ENCODE measurements at places on chromosomes 2 and 18.
A peak's percentile ranks its signal among the peaks of the same experiment; 100 is the strongest.

GRCh38 chr18:6784046-6784445, 54.5 kb downstream of the ARHGAP28 start:
- DNase-seq: no peak

DNA sequence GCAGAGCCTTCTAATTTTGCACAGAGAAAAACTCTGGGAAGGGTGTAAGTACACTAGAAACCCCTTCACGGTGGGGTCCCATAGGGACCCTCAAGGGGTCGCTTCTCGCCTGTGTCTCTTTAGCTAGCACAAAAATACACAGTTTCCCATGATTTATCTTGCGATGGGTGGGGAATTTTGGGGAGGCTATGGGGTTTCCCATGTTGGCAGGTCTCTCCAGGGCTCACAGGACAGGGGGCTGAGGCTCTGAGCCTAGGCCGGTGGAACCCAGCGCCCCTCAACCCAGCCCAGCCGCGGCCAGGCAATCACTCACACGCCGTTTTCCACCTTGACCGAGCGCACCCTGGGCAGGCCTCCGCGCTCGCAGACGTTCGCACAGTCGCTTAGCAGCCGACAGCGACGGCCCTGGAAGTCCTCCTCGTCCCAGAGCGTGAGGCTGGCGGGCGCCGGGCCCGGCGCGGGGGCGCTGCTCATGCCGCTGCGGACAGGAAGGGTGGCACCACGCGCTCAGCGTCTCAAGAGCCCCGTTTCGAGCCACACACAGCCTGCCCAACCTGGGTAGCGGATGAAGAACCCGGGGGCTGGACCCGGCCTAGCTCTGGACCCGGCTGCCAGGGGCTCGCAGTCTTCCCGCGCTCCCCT, 398 bp downstream of the CRYBA2 start:
- DNase-seq: no peak

GRCh38 chr18:36441426-36442240, 144.1 kb downstream of the FHOD3 start:
- no peak for DNase-seq

GRCh38 chr2:134574611-134575330, 144.0 kb downstream of the TMEM163 start:
- no peak for DNase-seq

- no peak for DNase-seq
Observed at GRCh38 chr2:157203651-157204050, 53.9 kb upstream of the GALNT5 start.

DNA sequence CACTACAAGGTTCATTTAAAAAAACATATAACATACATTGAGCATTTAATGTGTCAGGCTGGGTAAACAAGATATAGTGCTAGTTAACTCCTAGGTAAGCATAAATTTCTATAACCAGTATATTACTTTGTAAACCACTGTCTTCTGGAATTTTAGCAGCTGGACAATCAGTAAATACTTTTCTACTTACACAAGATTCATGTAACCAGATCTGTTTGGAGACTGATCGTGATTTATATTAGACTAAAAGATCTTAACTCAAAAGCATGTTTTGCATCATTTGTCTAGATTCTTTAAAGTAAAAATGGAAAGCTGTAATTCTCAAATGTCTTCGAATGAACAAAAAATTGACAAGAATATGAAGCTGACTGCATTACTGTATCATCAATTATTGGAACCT, 941 bp upstream of the SGO2 start:
- no peak for DNase-seq

GRCh38 chr2:27884601-27885000, 5.6 kb downstream of the RBKS start:
- no peak for DNase-seq

GRCh38 chr2:848099-848498, 102.5 kb upstream of the SNTG2 start:
- DNase-seq: no peak

DNA sequence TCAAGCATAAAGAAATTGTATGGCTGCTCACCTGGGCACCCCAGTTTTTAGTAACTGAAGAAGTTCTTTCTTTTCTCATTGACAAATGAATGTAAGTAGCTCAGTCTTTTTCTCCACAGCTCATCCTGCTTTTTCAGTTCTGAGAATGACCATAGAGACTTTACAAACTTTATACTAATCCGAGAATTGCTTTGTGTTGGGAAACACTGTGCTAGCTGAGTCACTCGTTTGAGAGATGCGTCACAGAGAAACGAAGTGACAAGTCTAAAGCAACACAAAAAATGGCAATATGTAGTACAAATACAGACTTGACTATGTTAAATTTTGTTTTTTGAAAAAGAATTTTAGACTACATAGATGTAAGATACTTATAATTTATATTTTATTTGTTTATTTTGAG, 9.0 kb downstream of the LRRTM4 start:
- DNase-seq: no peak

DNA sequence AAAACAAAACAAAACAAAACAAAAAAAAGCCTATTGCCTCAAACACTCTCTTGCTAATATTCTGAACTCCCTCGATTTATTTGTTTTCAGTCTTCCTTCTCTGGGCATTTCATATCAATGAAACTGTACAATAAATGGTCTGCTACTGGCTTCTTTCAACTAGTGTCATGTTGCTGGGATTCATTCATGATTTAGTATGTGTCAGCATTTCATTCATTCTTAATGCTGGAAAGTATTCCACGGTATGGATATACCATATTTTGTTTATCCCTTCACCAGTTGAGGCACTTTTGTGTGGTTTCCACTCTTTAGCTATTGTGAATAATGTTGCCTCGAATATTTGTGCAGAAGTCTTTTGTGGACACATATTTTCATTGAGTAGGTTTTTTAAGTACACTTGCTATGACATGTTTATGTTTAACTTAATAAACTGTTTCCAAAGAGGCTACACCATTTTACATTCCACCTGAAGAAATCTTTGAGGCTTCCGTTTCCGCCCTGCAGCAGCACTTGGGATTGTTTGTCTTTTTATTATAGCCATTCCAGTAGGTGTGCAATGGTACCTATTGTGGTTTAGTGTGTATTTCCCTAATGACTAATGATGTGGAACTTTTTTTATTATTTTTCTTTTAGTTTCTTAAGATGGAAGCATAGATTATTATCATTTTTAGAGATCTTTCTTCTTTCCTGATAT, 543.6 kb upstream of the SOX11 start:
- DNase-seq: no peak

GRCh38 chr2:218785103-218785502, 3.2 kb downstream of the CYP27A1 start:
- DNase-seq: no peak

DNA sequence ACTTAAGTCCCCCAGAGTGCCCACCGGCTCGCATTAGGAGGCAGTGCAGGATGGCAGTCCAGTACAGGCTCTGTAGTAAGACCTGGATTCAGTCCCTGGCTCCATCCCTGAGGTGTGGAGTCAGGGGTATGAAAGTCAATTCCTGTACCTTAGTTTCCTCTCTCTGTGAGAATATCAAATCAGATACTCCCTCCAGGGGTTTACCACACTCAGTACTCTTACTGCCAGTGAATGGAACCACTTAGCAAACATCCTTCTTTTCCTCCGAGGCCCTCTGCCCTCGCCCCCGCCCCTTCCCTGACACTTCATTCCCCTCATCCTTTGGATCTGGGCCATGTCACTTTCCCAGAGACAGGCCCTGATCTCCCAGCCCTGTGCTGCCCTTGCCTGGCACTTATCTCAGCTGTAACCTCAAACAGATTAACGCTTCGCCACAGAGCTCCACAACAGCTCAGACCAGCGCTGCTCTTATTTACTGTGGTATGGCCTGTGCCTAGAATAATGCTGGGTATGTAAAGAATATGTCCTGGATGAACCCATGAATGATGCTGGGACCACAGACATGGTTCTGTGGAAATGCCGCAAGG, 159.0 kb upstream of the TMEM200C start:
- DNase-seq: peak; percentile 38

- DNase-seq: no peak
Observed at GRCh38 chr18:33817096-33817495, 239.1 kb downstream of the ASXL3 start.
